ENCODE measurements at places on chromosomes 2 and 18. TPM values are rescaled to one million over a fixed set of nuclear protein-coding genes. Genes with fewer than 3 reads are reported as not detected.
A peak's percentile ranks its signal among the peaks of the same experiment; 100 is the strongest.

DNA sequence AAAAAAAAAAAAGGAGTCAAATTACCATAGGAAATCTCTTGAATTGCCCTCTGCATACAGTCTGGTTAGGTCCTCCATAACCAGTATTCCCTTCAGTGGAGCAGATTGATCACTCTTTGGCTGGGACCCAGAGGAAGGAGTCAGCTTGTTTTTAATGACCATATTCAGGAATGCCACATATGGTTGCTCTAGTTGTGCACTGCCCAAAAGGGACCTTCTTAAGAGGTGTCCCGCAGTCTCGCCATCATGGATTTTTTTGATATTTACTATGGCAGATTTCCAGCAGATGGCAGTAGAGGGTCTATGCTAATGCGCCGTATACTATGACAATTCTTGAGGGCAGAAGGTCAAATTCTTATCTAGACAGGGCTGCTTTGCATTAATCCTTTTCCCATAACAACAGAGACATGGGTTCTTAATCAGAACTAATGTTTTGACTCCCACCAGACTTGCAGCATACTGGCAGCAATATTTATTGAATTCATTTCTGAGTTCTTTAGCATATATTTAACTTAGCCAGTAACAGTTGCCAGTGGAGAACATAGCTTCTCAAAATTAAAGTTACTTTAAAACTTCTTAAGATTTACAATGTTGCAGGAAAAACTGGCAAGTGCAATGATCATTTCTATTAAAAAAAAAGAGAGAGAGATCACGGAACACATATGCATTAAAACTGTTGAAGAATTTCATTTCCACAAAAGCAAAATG, 31.8 kb upstream of the INPP4A start:
- DNase-seq = no peak

- no peak for DNase-seq
These were observed 5.4 kb downstream of the ITGAV start for GRCh38 chr2:186595219-186595618.

- no peak for DNase-seq
These were observed 209.3 kb downstream of the TDRD15 start for GRCh38 chr2:21332993-21333625.

DNA sequence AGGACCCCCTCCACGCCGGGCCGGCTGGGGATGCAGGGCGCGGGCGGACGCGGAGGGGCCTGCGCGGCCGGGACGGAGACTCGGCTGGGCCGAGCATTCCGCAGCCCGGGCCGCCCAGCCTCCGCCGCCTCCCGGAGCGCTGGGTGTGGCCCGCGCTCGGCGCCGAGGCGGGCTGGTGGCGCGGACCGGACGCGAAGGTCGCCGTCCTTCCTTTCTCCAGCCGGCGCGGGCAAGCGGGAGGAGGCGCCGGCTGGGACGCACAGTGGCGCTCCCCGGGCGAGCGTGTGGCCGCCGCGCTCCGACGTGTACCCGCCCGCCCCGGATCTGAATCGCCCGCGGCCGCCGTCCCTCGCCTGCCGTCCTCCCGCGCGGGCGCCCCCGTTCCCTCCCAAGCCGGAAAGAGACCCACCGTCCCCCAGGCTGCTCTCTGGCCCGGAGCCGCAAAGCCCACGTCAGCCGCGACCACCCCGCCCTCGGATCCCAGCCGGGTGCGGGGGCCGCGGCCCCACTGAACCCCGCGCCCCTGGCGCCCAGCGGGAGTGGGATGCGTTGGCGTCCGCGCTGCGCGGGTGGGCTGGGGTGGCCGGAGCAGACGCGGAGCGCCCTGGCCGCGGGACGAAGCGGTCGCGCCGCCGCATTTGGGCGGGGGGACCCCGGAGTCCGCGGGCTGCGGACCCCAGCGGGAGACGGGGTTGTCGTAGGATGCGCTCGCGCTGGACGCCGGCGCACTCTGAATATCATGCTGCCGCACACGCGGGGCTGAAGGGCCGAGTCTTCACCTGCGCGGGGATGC, 634 bp downstream of the SPATS2L start:
- DNase-seq = peak; percentile 62

- DNase-seq = no peak
These were observed 216.5 kb upstream of the SLC8A1 start for GRCh38 chr2:40668425-40668824.

The PLEK gene
- 1.7 TPM for total RNA-seq

The NT5DC4 gene
- total RNA-seq = not detected

The KIAA2012 gene
- total RNA-seq = 0.37 TPM

The LRRTM1 gene
- not detected for total RNA-seq
